LHCN-M2 (cell line): ENCODE measurements at places on chromosomes 2 and 18. TPM values are rescaled to one million over a fixed set of nuclear protein-coding genes. Genes with fewer than 3 reads are reported as not detected.

Gene CCDC148
- total RNA-seq = 0.26 and 0.29 TPM in 2 replicates

Gene CNGA3
- total RNA-seq = 0.23 and 0.58 TPM in 2 replicates

Gene LYPD6B
- total RNA-seq = 12.1 and 14.6 TPM in 2 replicates

Gene DCDC2C
- total RNA-seq = not detected in 2 replicates

Gene LRRTM1
- not detected in 2 replicates for total RNA-seq

Gene FEV
- total RNA-seq = not detected in 2 replicates

Gene SRD5A2
- not detected in 2 replicates for total RNA-seq

Gene DNAJC5G
- total RNA-seq = not detected in 2 replicates

Gene ADD2
- total RNA-seq = not detected in 2 replicates

Gene PJVK
- 1.1 and 2.1 TPM in 2 replicates for total RNA-seq

Gene CHST9
- not detected in 2 replicates for total RNA-seq

Gene IL1B
- 0.06 and 0.86 TPM in 2 replicates for total RNA-seq

Gene TMEM198
- total RNA-seq = 4.2 and 4.4 TPM in 2 replicates

Gene ELOA2
- not detected in 2 replicates for total RNA-seq

Gene TUBA4A
- 211 and 235 TPM in 2 replicates for total RNA-seq
